Omental fat pad (tissue), 4 donors: ENCODE measurements at places on chromosomes 7 and 10. TPM values are rescaled to one million over a fixed set of nuclear protein-coding genes. Genes with fewer than 3 reads are reported as not detected.

DNA sequence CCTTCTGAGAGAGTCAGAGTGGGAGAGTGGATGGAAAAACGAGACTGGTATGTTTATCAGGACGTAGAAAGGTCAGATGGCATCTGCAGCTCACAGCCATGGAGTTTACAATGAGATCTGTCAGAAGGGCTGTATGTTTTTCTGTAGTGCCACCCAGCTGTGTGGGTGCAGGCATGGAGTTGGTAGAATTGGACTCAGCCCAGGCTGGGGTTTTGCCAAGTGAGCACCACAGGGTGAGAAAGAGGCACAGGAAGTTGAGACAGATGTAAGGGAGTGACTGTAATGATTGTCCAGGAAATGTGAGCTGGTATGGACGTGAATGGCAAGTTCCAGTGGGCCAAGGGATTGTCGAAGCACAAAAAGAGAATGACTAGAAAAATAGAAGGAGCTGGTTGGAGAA lies 9.1 kb upstream of the ZYX start:
- DNase-seq, result no peak

DNA sequence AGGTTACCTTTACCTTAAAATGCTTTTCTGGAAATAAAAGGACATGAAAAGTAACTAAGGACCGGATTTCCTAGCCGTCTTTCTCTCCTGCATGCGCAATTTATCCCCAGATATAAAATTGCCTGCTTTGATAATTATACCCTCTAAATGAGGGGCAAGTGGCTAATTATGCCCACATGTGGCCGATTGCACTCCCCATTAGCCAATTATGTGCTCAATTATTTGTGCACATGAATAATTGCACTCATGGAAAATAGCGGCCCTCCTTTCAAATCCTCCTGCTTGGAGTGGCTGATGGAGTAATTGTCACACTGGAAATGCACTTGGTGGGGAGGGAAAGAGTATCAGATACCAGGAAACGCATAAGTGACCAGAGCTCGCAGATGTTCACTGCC lies 66.4 kb upstream of the ATRNL1 start:
- DNase-seq, result no peak

GRCh38 chr7:49703337-49703736 lies 70.1 kb upstream of the VWC2 start:
- no peak for DNase-seq

DNA sequence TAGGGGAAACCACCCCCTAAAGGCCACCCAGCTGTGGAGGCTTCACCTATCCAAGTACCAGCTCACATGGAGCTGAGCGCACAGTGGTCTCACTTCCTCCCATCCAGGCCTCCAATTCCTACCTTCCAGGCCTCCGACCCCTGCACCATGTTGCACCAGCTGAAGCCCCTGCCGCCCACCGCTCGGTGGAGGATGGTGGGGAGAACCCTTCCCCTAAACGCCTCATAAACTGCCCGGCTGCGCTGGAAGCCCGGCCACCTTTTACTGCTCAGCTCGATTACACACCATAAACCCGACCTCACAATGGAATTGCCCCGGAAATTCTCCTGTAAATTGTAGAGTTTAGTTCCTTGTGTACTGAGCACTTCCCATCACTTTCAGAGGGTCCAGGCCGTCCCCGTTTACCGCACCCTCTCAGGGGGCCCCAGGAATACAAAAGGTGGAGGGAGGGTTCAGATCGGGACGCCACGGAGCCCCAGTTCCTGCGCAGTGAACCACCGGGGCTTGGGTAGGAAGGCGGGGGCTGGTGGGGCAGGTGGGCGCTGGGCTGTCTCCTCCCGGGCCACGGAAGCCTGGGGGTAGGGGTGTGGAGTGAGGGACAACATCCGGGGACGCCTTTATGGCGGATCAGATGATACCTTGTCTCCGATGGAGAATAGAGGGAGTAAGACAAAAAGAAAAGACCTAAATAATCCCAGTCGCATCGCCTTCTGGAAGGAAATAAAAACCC lies 1.4 kb upstream of the HOXA7 start:
- DNase-seq, result peak; percentile 15

The ANKRD1 gene
- total RNA-seq, result not detected

The CTTNBP2 gene
- 13.3 TPM for total RNA-seq

DNA sequence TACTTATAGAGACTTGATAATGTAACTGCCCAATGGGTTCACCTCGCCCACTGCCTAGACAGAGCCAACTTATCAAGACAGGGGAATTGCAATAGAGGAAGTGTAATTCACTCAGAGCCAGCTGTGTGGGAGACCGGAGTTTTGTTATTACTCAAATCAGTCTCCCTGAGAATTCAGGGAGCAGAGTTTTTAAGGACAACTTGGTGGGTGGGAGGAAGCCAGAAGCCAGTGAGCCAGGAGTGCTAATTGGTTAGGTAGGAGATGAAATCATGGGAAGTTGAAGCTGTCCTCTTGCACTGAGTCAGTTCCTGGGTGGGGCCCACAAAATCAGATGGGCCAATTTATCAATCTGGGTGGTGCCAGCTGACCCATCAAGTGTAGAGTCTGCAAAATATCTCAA lies 20.1 kb upstream of the C7orf33 start:
- DNase-seq, result no peak

DNA sequence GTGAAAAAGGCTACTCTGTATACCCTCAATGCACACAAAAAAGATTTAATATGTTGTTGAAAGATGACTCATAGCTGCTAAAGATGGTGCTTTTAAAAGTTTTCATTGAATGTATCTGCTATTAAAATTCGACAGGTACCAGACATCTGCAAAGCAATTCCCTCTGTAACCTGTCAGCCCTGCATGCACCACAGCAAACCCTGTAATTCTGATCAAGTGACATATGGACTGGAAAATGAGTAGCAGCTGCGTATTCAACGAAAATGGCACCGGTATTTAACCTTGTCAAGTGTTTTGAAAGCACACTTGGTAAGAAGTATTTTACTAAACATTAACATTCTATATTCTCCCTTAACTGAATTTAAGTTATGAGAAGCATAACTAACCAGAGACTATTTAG lies 58.2 kb upstream of the PTPRN2 start:
- no peak for DNase-seq

The CNNM1 gene
- 1.8 TPM for total RNA-seq

GRCh38 chr7:129368389-129368986 lies 65.7 kb upstream of the STRIP2 start:
- no peak for DNase-seq

DNA sequence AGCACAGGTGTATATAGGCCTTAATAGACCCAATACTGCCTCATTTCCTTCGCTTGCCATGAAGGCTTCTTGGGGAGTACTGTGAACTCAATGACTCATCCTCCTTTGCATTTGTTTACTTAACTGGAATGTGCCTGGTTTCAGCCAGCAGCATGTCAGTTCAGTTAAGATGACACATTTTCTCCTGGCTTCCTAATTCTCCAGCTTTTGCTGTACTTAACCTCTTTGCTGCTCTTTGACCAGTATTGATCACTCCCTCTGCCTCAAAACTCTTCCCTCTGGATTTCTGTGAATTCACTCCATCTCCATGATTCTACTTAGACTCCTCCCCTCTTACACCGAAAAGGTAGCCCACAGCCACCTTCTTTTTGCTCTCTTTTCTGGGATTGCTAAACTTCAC lies 135.7 kb downstream of the MAGI2 start:
- no peak for DNase-seq

The CPEB3 gene
- 2.8 TPM for total RNA-seq

DNA sequence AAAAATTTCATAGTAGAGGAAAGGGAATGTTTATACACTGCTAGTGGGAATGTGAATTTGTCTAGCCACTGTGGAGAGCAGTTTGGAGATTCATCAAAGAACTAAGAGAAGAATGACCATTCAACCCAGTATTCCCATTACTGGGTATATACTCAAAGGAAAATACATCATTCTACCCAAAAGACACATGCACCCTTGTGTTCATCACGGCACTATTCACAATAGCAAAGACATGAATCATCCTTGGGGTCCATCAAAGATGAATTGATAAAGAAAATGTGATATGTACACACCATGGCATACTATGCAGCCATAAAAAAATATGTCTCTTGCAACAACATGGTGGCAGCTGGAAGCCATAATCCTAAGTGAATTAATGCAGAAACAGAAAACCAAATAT lies 825.7 kb downstream of the TNS3 start:
- no peak for DNase-seq

DNA sequence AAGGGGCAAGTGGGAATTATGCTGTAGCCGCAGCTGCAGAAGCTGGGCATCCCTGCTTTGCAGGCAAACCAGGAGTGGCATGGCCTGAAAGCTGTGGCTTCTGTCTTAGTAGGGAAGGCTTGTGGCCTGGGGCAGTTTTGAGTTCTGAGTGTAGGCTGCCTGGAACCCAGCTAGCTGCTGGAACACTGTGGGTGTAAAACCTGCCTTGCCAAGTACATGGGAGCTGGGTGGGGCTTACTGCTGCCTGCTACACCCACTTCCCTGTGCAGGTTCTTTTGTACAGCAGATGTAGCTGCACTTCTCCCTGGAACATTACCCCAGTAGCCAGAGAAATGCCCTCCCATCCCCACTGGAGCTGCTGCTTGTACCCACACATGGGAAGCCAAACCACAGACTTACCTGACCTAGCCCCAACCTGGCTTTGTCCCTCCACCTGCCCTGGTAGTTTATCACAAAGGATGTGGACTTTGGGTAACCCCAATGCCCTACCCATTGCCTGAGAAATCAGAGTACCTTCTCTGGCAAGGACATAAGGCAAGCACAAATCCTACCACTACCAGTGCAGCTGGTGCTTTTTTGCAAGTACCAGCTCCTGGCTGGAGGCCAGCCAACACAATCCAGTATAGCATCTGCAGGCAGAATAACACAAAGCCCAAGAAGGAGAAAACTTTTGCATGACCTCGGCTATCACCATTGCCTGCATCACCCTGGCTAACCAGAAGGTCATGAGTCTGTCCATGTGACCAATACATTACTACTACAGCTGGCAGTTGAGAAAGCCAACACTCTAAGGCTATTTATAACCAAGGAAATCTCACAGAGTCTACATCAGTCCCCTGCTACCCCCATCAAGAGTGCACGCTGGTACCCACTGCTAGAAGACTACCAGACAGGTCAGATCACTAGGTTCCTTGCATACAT lies 26.5 kb upstream of the PPP1R3A start:
- DNase-seq, result no peak

- no peak for DNase-seq
Measured at GRCh38 chr10:84613336-84614021, 285.1 kb downstream of the CCSER2 start.

DNA sequence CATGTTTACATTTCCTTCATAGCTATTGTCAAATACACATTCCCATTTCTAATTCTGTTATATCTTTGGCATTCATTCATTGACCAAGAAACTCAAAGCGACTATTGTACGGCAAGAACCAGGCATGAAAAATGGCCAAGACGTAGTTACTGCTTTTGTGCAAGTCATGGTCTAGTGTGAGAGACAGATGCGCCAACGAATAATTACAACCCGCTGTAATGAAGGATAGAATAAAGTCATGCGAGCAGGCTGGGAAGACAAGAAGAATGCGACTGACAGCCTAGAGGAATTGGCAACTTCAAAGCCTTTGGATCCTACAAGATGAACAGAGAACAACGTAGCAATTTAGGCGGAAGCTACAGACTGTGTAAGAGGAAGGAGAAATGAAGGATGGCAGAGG lies 221.2 kb downstream of the CALN1 start:
- no peak for DNase-seq

GRCh38 chr7:47758546-47758945 lies 176.6 kb upstream of the TNS3 start:
- no peak for DNase-seq

- DNase-seq, result no peak
Measured at GRCh38 chr10:60338786-60339185, 50.9 kb downstream of the ANK3 start.

- no peak for DNase-seq
Measured at GRCh38 chr10:76921383-76922010, 716.1 kb downstream of the KCNMA1 start.

- DNase-seq, result no peak
Measured at GRCh38 chr10:15472431-15473395, 101.6 kb upstream of the FAM171A1 start.

The ANXA8L1 gene
- 284 TPM for total RNA-seq

DNA sequence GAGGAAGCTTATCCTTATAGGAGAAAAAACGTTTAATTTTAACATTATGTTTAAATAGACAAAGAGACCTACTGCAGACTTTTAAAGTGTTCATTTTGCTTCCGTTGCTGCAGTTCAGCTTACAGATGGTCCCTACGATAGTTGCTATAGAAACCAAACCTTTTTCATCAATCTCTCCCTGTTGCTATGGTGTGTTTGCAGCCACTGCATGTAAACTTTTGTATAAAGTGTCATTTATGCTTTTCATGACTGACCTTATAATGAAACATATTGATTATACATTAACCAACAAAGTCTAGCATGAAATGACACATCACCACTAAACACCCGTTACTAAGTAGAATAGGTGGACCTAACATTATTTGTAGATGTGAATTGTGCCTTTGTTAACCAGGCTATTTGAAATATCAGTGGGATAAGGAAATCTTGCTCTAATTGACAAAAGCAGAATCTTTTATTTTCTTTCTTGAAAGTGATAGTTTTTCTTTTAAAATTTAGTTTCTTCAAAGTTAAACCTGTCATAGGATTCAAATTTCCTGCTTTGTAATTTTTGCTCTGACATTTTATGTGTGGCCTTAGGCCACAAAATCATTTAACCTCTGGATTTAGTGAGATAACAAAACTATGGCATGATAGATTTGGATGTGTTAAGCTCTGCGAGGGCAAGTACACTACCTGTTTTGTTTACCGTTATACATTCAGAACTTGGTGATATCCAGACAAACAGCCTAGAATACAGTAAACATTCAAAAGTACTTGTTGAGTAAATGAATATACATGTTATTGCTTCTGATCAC lies 64.0 kb downstream of the CACNB2 start:
- no peak for DNase-seq

- no peak for DNase-seq
Measured at GRCh38 chr7:158525648-158526484, 61.8 kb downstream of the PTPRN2 start.

The HECW1 gene
- 0.13 TPM for total RNA-seq

GRCh38 chr10:133393401-133394063 lies 425 bp upstream of the MTG1 start:
- DNase-seq, result no peak

GRCh38 chr7:121279060-121279620 lies 49.7 kb upstream of the WNT16 start:
- no peak for DNase-seq

GRCh38 chr10:116418389-116418788 lies 9.3 kb upstream of the PNLIPRP3 start:
- DNase-seq, result no peak

DNA sequence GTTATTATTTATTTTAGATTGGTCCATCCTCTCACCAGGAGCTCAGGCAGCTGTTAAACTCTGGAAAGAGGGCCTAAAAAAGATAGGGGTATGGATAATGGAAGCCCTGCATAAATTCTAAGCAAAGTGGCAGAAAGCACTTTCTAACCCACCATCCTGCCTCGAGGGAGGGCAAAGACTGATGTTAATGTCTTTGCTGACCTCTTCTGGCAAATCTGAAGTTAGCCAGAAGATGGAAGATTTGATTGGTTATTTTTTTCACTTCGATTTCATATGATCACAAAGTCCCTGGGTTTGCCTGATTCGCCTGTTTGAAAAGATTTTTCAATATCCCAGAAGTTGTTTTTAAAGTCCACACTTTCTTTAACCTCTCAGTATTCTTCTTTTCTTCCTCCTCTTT lies 24.8 kb downstream of the OR9A2 start:
- no peak for DNase-seq
